CD4-positive, alpha-beta T cell treated with Interleukin-6 at 100 ng/mL for 8 hours (primary cell): ENCODE measurements at places on chromosomes 1 and 21.

DNA sequence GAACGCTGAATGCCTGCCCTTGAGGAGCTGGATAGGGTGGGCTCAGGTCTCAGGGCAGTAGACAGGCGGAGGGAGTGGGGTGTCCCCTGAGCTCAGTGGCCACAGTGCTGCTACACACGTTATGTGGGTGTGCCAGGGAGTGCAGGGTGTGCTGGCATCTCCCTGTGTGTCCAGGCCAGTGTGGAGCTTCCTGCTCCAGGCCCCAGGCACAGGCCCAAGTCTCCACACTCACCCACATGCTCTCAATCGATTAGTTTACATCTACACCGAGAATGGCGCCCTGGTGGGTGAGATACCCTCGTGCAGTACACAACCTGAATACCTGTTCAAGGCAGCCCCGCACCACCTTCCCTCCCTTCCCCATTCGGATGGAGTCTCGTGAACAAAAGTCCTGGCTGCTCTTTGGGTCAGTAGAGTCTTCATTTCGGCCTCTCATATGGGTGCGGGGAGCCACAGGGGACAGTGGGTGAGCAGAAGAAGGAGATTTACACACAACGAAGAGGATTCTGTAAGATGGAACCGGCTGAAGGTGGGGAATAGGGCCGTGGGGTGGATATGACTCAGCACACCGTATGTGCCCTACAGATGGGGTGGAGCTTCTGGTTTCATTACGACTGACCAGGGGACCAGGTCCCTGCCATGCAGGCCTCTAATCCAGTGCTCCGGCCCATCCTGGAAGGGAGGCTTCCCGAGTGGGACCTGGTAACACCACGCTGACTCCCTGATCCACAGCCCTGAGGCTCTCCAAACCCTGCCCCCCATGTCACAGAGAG lies 93.3 kb downstream of the SPSB1 start:
- no peak for DNase-seq

DNA sequence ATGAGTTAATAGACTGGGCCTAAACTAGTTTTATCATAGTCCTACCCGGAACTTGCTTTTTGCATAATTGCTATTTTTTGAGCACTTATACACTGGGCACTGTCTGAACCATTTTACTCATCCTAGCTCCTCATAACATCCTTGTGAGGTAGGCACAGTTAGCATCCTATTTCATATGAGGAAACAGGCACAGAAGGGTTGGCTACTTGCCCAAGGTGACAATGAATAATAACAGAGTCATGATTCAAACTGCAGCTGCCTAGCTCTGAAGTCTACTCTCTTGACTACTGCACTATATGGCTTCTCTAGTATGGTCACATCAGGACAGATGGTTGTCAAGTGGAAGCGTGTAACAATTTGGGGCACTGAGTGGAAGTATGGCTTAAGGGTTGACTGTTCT lies 18.2 kb upstream of the RC3H1 start:
- no peak for DNase-seq

- no peak for DNase-seq
These were observed 516.6 kb downstream of the KIF26B start for GRCh38 chr1:245671349-245671748.

GRCh38 chr1:55958498-55958897 lies 620.9 kb downstream of the PLPP3 start:
- no peak for DNase-seq

GRCh38 chr1:27106561-27107323 lies 48.2 kb downstream of the SLC9A1 start:
- no peak for DNase-seq

- no peak for DNase-seq
These were observed 42.4 kb downstream of the DHCR24 start for GRCh38 chr1:54844564-54844963.

- DNase-seq, result no peak
These were observed 42.4 kb upstream of the GRHL3 start for GRCh38 chr1:24276791-24277190.

- no peak for DNase-seq
These were observed 228.2 kb downstream of the PCP4 start for GRCh38 chr21:40095477-40095876.

DNA sequence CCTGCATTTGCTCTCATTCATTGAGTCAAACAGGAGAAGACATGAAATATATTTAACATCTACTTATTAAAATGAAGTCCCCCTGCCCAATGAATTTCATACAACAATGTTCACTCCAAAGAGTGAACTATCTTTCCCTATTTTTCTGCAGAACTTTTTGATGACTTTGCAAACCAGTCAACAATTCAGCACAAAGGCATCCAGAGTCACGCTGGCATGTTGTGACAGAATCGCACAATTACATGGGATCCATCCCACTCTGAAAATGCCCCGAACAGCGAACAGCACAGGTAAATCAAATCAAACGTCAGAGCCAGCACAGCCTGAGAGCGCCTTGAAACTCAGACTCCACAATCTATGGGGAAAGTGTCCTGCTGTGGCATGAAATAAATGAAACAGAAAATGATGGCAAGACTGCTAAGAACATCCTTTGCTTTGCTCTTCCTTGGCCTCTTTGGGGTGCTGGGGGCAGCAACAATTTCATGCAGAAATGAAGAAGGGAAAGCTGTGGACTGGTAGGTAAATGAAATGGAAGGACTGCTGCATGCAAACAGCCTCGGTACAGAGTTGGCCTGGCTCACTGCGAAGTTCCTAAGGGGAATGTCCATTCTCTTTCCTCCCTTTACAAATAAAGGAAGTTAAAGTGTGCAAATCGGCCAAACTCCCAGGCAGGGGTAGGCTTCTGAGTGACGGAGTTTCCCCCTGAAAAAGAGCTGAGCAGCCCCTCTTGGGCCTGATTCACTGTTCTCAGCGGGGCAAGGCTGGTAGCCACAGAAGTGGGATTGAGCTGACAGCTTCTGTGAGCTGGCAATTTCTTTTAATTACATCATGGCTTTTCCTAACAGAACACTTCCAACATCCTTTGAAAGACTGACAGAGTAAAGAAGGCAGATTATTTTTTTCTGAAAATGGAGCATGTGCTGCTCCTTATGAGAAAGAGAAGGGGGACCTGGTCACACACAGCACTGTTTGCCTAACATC lies at the start of gene DNASE2B:
TSS of gene DNASE2B (plus strand) at position 310 of the 981 bp plus-strand sequence. CDS start at position 391, 81 bp downstream.
- no peak for DNase-seq

DNA sequence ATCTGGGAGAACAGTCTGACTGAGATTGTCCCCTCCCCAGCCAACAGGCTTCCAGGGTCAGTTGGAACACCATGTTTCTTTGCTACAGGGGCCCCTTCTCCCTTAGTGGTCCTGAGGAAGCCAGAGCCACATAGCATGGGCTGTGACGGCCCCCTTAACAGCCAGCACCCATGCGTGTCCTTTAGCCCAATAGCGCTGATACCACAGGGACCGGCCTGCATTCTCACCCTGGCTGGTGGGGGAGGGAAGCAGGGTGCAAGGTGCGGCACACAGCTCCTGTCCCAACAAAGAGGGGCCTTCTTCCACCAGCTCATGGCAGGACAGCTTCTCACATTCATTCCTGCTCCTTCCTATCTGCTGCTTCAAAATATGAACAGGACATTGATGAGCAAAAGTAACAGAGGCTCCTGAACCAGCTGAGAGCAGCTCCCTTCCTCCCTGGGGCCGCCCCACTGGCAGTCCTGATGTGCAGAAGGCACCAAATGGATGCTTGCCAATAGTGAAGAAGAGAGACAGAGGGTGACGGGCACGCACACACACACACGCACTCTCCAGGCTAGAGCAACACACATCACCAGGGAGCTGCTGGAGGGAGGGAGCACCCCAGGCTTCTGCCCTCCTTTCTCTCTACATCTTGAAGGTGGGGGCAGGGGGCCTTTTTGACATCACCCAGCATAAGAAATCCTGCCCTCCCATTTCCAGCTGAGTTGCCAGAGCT lies 99.4 kb downstream of the CRYAA start:
- DNase-seq, result no peak

- DNase-seq, result no peak
These were observed 119.8 kb upstream of the SPAG17 start for GRCh38 chr1:118304722-118305359.

DNA sequence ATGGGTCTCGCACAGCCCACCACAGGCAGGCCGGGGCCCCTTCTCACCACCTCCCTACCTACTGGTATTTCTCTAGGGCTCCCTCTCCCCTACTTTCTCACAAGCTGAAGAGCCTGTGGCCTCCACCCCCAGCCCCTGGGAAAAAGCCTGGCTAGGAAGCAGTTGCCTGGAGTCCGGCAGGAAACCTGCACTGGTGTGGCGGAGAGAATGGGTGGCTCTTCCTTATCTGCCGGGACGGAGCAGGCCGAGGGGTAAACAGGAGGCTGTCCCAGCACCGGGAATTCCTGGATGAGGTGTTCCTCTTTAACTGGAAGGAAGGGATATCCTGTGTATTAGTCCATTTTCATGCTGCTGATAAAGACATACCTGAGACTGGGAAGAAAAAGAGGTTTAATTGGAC lies 125.8 kb downstream of the TLR5 start:
- no peak for DNase-seq

GRCh38 chr21:44706706-44707581 lies 4.4 kb downstream of the TSPEAR start:
- DNase-seq, result no peak

DNA sequence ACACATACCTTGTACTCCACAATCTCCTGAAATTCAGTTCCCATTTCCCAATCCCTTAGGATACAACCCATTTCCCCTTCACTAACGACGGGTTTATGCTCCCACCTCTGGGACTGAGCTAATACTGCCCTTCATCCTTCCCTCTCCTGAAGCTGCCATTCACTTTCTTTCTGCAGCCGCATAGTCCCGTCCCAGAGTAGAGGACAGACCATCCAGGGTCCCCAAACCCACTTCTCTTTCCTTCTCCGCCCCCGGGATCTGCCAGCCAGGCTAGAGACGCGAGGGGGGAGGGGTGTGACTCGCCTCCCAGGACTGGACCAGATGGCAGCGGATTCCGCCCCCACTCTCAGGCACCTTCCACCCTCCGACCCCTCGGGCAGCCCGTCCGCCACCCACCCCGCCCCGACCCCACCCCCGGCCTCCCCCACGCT lies 679 bp downstream of the ABL2 start:
- DNase-seq, result peak; percentile 4

GRCh38 chr21:33674226-33674625 lies 31.9 kb downstream of the ITSN1 start:
- no peak for DNase-seq

DNA sequence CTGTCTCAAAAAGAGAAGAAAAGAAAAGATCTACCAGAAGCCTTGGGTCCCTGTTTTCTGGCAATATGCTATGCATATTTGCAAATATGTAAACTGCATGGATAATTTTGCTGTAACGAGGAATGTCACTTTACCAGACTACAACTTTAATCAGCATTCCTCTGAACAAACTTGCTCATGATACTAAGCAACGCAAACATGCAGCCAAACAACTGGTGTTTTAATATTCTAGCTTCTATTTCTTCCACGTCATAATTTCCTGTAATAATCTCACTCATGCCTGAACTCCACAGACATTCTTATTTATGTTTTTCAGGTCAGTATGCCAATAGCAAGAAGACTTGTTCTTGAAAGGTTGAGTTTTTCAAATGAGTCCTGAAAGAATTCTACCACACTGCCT lies 114.1 kb downstream of the SIM2 start:
- no peak for DNase-seq

DNA sequence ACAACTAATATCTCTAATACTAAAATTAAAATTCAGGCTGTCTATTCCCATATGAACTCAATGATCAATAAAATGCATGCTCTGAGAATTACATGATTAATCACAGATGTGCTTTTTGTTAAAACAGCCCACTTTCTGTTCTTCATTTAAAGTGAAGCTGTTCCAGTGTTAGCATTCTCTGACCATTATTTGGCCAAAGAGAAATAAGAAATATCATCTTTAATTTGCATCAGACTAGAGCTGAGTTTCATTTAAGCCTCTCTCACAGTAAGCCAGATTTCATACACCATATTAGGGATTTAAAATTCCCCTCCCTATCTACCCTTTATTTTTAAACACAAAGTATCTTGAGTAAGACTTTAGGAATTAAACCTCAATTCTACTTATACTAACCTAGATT lies 261.6 kb downstream of the TPR start:
- DNase-seq, result no peak

- no peak for DNase-seq
These were observed 118.5 kb upstream of the ADAR start for GRCh38 chr1:154726443-154726842.

- no peak for DNase-seq
These were observed at the start of gene PODN for GRCh38 chr1:53061859-53062707. Gene PODN (plus strand): TSS chr1:53062213. CDS start chr1:53069856, 7,643 bp downstream.

- DNase-seq, result peak; percentile 9
These were observed 11.4 kb upstream of the BCAR3 start for GRCh38 chr1:93692983-93693591.

DNA sequence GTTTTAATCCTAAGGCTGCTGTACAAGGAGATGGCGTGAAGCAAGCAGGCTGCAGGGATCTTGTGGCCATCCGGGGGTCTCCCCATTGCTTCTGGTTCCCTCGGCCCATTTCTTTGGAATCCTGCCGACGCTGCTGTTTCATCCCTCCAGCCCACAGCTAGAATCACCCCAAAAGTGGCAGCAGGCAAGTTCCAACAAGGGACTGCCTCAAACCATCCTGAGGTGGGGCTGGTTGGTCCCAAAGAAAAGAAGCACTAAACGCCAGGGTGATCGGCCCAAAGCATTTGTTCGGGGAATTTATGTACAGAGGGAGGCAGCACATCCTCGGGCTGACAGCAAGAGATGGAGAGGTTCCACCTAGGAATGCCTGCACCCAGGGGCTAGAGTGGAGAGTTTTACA lies 4.5 kb upstream of the MIB2 start:
- DNase-seq, result no peak

DNA sequence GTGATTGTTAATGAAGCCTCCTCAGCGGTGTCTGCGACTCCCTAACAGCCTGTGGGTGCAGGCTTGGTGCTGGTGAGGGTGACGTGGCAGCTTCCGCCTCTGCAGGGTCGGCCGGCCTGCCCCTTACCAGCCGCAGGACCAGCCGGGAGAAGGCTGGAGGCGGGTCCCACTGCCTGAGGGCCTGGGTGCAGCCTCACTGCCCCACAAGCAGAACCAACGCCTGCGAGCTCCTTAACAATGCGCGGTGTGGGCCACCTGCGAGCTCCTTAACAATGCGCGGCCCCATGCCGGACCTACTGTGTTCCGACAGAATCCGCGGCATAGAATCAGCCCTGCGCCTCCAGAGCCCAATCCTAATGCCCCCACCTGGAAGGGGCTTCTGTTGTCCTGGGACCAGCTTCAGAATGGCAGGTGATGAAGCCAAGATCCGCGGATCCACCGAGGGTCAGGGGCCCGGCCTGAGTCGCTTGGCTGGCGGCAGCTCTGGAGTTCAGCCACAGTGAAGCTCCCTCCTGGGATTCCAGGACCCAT lies 54.4 kb upstream of the AJAP1 start:
- no peak for DNase-seq

- peak; percentile 20 for DNase-seq
These were observed 27.8 kb downstream of the NTPCR start for GRCh38 chr1:232978091-232978634.

DNA sequence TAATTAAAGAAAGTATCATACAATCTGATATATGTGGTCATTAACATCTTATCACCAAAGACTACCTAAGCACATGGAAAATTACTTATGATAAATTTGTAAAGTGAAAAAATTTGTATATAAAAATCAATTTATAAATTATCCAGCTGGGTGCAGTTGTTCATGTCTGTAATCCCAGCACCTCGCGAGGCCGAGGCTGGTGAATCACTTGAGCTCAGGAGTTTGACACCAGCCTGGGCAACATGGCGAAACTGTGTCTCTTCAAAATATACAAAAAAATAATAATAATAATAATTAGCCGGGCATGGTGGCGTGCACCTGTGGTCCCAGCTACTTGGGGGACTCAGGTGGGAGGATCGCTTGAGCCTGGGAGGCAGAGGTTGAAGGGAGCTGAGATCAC lies 82.8 kb upstream of the SYT6 start:
- DNase-seq, result no peak
